ENCODE measurements at places on chromosomes 12 and 14. TPM values are rescaled to one million over a fixed set of nuclear protein-coding genes. Genes with fewer than 3 reads are reported as not detected.

The SETD1B gene
- 7.0 TPM for total RNA-seq

The SLC10A1 gene
- not detected for total RNA-seq

The P2RX4 gene
- 30.0 TPM for total RNA-seq

The C12orf54 gene
- total RNA-seq: not detected

All from hair follicle dermal papilla cell (primary cell).